KG1 (cell line): ENCODE measurements at places on chromosomes 13 and 19.

GRCh38 chr19:12885749-12886650, 1.0 kb downstream of the KLF1 start:
- DNase-seq = no peak

DNA sequence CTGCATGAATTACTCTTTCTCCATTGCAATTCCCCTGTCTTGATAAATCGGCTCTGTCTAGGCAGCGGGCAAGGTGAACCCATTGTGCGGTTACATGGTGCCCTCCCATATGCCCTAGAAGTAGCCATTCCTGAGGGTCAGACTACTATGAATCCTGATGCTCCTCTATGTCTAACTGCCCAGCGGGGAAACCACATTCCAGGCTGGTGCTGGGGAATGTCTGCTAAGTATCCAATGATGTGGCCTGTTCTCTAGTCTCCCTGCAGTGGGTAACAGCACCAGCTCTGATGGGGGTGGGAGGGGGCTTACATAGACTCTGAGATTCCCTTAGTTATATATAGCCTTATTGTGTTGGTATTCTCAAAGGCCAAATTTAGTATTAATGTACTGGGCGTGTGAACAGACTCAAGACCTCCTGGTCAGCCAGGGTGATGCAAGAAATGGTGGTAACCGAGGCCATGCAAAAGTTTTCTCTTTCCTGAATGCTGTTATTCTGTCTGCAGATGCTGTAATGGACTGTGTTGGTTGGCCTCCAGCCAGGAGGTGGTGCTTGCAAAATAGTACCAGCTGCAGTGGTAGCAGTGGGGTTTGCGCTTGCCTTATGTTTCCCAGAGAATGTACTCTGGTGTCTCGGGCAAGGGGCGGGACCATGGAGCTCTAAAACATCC, 564.8 kb upstream of the SLITRK1 start:
- DNase-seq = no peak

DNA sequence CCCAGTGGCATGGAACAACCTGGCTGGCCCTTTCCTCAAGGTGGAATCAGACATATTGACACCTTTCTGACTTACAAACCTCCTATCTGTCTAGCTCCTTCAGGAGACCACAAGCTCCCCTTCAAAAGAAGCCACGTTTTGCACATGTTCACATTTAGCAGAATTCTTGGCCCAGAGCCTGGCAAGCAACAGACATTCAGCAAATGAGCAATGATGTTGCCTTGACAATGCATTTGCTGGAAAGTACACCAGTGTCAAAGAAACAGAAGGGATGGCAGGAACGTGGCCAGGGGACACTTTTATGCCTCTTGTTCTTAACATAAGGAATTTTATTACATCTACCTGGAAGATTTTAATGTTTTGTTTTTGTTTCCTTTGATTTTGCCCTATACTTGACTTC, 85.5 kb upstream of the FGF14 start:
- no peak for DNase-seq

DNA sequence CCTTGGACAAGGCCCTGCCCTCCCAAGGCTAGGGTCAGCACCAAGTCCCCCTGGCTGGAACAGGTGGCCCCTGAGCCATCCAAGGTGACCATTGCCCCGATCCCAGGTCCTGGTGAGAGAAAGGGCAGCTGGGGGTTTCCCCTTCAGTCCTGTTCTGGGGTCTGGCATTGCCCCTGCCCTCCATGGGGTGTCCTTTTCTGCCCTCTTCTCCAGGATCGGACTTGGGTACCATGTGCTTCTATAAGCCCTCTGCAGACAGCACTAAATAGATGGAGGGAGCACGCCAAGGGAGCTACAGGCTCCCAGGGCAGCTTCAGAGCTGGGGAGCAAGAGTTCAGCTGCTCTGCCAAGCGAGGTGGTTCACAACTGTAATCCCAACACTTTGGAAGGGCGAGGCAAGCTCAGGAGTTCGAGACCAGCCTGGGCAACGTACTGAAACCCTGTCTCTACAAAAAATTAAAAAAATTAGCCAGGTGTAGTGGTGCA, 13.5 kb upstream of the KCNN1 start:
- DNase-seq = no peak

- DNase-seq = no peak
Observed at GRCh38 chr19:16342002-16342715, 17.5 kb downstream of the KLF2 start.

GRCh38 chr13:75416327-75417011, 65.5 kb downstream of the TBC1D4 start:
- DNase-seq = no peak

GRCh38 chr13:43348397-43348796, 325.0 kb downstream of the DNAJC15 start:
- no peak for DNase-seq

DNA sequence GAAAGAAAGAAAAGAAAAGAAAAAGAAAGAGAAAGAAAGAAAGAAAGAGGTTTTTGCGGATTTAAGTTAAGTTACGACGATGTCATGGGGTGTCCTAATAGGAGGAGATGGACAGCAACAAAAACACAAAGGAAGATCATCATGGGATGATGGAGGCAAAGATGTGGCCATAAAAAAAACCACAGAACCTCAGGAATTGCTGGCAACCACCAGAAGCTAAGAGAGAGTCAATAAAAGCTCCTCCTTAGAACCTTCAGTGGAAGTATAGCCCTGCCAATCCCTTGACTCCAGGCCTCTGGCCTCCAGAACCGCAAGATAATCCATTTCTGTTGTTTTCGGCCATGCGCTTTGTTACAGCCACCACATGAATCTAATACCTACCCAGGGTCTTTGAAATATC, 11.5 kb downstream of the PLEKHA4 start:
- DNase-seq = no peak

GRCh38 chr19:48370955-48371354, 6.8 kb downstream of the SYNGR4 start:
- DNase-seq = no peak

- DNase-seq = no peak
Observed at GRCh38 chr19:48355365-48355954, 8.3 kb downstream of the TMEM143 start.

DNA sequence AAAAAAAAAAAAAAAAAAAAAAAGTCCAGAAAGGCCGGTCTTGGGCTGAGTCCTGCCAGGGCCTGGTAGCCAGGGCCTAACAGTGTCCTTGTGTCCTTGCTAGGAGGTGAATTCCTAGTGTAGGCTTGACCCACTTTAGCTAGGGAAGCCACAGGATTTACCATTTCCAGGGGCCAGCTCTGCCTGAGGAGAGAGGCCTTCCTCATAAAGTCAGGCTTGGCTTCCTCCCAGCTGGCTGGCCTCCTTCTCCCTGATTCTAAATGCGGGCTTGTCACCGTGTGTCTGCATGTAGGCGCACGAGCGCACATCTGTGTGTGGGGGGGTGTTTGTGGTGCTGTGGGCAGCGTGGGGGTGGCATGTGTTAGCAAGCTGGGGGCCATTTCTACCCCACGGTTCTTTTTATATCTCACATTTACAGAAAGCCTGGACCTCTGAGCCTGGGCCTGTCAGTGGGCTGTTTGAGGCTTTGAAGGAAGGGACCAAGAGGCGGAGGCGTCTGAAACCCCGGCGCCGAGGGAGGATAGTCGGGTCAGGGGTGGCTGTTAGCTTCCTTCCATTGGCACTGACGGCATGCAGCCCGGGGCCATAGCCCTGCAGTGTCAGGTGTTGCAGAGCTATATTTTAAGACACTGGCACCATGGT, 31.7 kb downstream of the IER2 start:
- DNase-seq = peak; percentile 41

DNA sequence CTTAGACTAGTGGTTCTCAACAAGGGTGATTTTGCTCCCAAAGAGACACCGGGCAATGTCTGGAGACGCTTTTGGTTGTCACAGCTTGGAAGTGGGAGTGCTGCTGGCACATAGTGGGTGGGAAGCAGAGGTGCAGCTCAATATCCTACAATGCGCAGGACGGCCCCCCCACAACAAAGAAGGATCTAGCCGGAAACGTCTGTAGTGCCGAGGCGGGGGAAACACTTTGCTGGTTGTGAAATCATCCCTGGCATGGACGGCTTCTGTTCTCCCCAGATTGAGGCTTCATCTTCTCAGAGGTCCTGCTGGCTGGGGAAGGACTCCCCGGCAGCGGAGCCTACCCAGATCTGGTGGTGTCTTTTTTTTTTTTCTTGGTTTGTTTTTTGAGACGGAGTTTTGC, 13.4 kb upstream of the SYT5 start:
- no peak for DNase-seq

GRCh38 chr13:39789451-39789850, 134.0 kb downstream of the COG6 start:
- no peak for DNase-seq

- DNase-seq = no peak
Observed at GRCh38 chr13:98821372-98822224, 69.1 kb upstream of the SLC15A1 start.

DNA sequence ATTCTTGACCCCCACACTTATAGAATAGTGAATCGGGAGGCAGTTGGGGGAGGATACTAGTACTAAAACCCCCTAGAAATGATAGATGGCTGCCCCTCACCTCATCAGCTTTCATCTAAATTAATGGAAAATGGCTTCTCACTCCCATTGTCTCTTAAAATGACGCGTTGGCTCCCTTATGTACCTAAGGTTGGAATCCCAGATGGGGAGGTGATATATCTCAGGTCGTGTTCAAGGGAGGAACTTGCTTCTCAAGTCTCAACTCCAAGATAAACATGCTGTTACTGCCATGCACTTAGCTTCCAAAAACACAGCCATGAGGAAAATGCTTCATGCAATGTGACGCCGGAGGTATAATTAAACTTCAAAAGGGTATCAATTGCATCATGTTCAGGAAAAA, 18.8 kb upstream of the UBE2L5 start:
- no peak for DNase-seq

- no peak for DNase-seq
Observed at GRCh38 chr13:77494226-77494625, 41.3 kb upstream of the SCEL start.

GRCh38 chr13:38463048-38463447, 113.4 kb downstream of the UFM1 start:
- DNase-seq = no peak

- no peak for DNase-seq
Observed at GRCh38 chr13:101514695-101515275, 62.3 kb downstream of the ITGBL1 start.

DNA sequence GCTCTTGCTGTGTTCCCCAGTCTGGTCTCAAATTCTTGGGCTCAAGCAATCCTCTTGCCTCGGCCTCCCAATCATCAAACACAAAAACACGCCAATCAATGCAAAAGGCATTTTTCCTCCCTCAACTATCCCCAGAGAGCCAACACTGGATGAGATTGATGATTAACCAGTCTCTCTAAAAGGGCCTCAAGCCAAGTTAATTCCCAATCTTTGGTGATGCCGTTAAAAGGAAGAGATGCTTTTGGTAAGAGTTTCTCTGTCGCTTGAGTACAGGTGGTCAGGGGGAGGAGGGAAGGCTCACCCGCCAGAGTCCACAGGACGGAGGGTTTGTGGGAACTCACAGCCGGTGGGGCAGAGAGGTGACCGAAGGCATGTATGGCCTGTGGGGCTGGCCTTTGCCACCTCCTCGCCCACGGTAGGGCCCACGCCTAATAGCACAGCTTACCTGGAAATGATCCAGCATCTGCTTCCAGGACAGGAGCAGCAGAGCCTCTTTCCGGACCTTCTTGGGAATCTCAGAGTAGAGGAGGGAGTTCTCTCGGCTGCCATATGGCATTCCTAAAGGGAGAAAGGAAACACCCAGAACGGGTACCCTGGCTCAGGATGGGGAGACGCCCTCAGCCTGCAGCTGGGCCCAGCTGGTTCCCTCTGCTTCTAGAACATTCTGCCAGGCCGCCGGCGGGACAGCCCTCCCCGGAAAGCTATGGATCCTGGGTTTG, 18.1 kb downstream of the DPP9 start:
- no peak for DNase-seq

- DNase-seq = no peak
Observed at GRCh38 chr13:49828453-49828852, 36.0 kb upstream of the KPNA3 start.

- DNase-seq = no peak
Observed at GRCh38 chr13:43495732-43496131, 291.0 kb downstream of the ENOX1 start.

- peak; percentile 46 for DNase-seq
Observed at GRCh38 chr19:41876847-41877832, at the start of gene CD79A. Gene CD79A, plus strand, starts transcription at chr19:41877279. Its CDS starts 26 bp downstream, at chr19:41877305.

DNA sequence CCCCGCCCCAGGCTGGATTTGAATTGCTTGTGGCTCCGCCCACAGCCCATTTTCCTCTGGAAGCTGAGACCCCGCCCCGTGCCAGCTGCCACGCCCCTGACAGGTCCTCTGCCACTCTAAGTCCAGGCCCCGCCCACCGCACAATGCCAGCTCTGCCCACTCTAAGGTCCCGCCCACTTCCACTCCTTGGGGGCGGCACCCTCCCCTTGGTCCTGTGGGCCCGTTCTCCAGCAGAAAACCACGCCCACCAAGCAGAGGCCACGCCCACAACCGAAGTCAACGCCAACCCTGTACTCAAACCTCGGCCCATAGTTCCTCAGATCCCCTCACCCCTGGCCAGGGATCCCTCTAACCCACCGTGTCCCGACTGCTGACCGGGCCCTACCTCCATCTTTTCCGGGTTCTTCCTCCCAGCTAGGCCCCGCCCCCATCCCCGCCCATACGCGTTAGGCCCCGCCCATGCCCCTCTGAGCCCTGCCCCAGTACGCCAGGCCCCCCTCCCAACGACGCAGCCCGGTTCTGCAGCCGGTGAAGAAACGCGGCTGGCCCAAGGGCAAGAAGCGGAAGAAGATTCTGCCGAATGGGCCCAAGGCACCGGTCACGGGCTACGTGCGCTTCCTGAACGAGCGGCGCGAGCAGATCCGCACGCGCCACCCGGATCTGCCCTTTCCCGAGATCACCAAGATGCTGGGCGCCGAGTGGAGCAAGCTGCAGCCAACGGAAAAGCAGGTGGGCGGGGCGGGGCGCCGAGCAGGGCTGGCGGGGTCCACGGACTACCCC, 1.3 kb downstream of the HMG20B start:
- peak; percentile 58 for DNase-seq
